Naive thymus-derived CD8-positive, alpha-beta T cell (primary cell): ENCODE measurements at places on chromosomes 3 and 15.

- no peak for DNase-seq
These were observed 75.1 kb downstream of the LDHAL6B start for GRCh38 chr15:59281699-59282098.

GRCh38 chr3:71578054-71578751, 5.3 kb downstream of the FOXP1 start:
- DNase-seq: no peak

GRCh38 chr3:15265655-15266509, 59.8 kb downstream of the CAPN7 start:
- no peak for DNase-seq

- DNase-seq: no peak
These were observed 190.0 kb upstream of the LINGO1 start for GRCh38 chr15:77822631-77823230.
